GM10248 (cell line): ENCODE measurements at places on chromosomes 3 and 15.
A peak's percentile ranks its signal among the peaks of the same experiment; 100 is the strongest.

DNA sequence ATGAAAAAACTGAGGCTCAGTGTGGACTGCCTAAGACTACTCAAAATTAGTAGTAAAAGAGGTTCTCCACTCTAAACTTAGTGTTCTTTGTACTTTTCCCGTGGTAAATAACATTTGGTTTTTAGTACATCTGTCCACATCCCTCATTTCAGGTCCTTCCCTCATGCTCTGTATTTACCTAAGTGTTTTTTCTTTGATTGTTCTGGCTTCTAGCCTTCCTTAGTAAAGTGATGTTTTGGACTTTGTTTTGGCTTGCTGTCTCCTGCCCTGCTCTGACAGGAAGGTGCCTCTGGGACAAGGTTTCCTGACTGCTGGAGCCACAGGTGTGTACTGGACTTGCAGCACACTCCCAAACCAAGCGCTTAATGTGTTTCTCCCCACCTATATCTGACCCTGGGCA lies 29.9 kb upstream of the ALDH1A2 start:
- DNase-seq: no peak

DNA sequence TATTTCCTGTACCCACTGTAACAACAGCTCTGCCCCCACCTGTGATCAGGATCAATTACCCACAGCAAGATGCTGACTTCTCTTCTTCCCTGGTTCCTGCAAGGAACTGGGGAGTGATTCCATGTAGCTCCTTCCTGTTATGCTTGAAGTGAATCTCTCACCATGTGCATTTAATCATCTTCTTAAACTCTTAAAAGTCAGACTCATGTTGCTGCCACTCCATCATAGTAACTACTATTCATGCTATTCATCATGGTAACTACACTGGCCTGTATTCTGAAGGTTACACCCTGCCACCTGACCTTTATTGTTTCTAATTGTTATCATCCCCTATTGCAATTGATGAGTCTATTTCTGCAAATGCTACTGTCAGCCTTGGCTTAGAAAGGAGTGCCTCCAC lies 89.5 kb downstream of the SUCNR1 start:
- DNase-seq: no peak

DNA sequence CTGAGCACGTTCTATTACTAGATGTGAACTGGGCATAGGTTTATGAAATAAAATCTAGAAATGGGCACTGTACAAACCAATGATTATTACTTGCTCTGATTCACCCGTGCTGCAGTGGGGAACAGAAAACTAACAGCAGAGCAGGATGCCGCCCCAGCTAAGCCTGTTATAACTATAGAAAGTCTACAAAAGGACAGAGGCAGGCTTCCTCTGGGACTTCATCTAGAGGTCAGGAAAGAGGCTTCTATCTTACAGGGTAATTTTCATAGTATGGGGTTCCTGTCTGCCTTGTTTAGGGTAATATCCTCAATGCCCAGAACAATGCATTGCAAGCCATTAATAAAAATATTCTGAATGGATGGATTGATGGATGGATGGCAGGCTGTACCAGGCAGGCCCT lies 177.0 kb upstream of the TBL1XR1 start:
- no peak for DNase-seq

- DNase-seq: no peak
Measured at GRCh38 chr3:43688245-43688650, 2.5 kb upstream of the ABHD5 start.

GRCh38 chr3:170982733-170983132 lies 43.8 kb downstream of the SLC2A2 start:
- DNase-seq: peak; percentile 37

DNA sequence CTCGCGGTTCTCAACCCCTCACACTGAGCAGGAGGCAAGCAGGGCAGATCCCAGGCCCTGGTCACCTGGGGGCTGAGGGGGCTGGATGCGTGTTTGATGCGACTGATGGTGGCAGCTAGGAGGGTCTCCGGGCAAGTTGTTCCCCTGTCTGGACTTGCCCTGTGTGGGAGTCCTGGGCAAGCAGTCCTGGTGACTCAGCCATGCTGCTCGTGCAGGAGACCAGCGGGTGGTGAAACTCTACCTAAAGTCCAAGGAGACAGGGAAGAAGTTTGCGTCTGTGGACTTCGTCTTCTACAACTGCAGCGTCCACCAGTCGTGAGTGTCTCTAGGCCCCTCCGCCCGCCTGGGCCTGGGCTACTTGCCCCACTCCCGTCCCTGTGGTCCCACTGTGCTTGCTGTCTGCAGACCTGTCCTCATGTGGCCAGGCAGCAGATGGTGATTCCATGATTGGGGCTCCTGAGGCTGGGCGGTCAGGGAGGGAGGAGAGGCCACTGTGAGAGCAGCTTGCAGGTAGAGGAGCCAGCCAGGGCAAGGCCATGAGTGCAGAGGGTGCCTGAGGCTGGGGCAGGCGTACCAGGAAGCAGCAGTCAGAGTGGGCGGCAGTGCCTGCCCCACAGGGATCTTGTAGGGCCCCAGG lies 23.1 kb downstream of the PLXNA1 start:
- DNase-seq: no peak

DNA sequence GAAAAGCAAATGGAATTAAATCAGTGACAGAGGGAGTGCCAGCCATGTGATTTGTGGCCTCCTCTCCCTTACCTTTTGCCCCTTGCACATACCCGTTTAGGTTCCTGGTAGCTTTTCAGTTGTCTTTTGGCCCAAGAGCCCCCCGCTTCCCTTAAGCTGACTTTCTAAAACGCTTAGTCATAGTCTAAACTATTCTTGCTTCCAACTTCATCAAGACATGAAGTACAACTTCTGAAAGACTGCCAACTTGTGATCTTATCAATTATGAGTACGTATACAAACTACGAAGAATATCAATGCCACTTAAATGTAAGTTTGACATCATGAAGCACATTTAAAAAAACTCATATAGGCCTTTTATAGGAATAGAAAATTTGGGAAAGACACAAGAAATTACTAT lies 61.9 kb downstream of the EIF3J start:
- DNase-seq: no peak

DNA sequence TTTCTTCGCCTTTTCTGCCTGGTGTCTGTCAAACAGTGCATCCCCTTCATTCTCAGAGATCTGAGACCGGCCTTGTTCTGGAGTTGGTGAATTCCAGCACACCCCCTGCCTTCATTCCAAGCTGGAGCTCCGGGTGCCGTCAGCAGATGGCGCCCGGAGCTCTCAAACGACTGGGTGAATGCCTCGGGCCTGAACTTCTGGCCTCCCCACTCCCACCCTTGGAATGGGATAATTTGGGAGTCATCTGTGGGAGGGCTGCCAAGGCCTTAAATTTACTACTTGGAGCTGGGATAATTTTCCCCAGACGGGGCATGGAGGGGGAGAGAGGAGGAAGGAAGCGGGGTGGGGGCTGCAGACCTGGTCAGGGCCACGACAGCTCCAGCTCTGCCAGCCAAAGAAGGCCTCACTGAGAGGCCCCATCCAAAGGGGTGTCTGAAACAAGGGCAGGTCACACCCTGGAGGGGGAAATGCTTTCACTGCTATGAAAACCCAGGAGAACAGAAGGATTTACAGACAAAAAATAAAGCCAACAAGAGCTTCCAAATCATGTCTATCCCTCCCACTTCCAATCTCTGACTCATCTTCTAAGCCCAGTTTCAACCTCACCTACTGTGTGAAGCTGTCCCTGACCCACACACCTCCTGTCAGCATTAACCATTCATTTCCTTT lies 187.9 kb downstream of the OPA1 start:
- peak; percentile 67 for DNase-seq

- no peak for DNase-seq
Measured at GRCh38 chr3:85370341-85370740, 411.6 kb downstream of the CADM2 start.

DNA sequence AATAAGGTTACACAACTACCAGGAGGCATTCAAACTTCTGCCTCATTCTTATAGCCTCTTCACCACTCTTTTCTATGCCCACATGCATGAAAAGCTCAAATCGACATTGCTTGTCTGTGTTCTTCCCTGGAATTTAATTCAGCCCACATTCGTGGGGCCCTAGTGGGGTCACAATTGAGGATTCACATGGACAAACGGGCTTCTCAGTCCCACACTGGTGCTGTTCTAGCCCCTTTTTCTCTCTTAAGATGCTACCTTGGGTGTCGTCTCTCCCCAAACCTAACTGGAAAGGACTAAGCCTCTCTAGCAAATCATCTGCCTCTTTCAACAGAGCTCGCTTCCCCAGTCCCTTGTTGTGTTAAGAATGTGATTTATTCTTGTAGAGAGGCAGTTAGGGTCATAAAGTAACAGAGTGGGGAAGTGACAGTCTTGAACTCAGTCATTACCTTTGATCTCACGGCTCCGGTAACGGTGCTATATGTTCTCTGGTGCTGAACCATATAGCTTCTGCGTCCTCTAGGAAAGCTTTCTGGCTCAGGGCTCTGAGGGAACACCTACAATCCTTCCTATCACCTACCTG lies 4.9 kb downstream of the LPP start:
- DNase-seq: no peak

DNA sequence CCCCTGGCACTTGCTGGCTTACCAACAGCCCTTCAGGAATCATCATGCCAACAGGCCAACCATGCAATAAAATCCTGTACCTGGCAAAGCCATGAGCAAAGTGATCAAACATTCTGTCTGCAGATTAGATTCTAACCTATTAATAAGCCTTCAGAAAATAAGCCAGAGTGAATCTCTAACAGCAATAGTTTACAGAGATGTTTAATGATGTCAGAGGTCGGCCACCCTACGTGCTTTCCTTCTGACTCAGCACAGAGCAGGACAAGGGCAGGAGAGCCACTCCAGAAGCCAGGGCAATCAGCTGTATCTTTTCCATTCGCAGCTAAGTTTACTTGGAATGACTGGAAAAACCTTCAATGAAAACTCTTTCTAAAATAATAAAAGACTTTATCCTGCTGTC lies 13.1 kb downstream of the COL8A1 start:
- DNase-seq: no peak

- no peak for DNase-seq
Measured at GRCh38 chr15:101206176-101206591, 45.7 kb downstream of the CHSY1 start.

GRCh38 chr15:99850517-99850916 lies 117.3 kb upstream of the LYSMD4 start:
- no peak for DNase-seq

- no peak for DNase-seq
Measured at GRCh38 chr3:97575742-97576141, 188.8 kb upstream of the ARL6 start.

- DNase-seq: no peak
Measured at GRCh38 chr3:123658118-123658851, 73.4 kb upstream of the HACD2 start.

DNA sequence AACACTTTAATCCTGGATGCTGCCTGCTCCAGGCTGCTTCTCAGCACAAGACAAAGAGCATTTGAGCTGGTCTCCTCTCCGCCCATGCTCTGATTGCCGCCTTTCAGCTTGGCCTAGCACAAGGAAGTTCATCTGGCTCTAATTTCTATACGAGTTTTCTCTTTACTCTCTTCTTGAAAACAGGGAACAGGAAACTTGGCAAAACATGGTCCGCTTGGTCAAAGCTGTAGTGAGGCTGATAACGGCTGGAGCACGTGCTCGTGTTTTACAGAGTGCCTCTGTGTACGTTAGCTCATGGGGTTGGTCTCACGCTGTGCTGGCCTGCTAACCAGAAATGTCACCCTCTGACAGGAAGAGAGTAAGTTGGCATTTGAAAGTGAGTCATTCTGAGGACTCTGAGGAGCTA lies 19.2 kb downstream of the RARRES1 start:
- no peak for DNase-seq

GRCh38 chr15:79322945-79323344 lies 12.0 kb downstream of the TMED3 start:
- no peak for DNase-seq

GRCh38 chr15:77582763-77583162 lies 49.9 kb downstream of the LINGO1 start:
- no peak for DNase-seq

DNA sequence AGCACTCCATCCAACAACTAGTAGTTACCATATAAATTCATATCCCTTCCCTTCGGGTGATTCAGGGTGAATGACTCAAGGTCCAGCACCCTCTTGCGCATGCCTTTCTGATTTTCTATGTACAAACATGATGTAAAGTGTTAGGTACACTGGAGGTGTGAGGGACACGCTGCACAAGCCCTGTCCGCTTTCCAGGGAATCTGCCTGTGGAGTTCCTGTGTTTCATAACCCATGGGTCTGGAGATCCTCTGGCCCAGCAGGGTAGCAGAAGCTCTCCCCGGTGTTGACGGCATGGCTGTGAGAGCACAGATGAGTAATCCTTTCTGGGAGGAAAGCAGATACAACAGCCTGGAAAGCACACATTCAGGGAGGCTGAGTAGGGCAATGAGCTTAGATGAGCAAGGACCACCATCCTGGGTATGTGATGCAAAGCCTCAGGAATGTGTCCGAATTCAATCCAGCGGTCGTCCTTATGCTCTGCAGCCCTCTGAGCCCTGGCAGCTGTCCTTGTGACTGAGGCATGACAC lies 142.9 kb upstream of the TP63 start:
- DNase-seq: no peak

- no peak for DNase-seq
Measured at GRCh38 chr3:148938306-148938705, 53.0 kb upstream of the GYG1 start.

- no peak for DNase-seq
Measured at GRCh38 chr15:33022629-33023028, 171.9 kb downstream of the FMN1 start.
